ENCODE measurements at places on chromosomes 11 and 22.

- peak; percentile 63 for DNase-seq
Measured at GRCh38 chr11:33808228-33808828, 34.0 kb upstream of the FBXO3 start.

DNA sequence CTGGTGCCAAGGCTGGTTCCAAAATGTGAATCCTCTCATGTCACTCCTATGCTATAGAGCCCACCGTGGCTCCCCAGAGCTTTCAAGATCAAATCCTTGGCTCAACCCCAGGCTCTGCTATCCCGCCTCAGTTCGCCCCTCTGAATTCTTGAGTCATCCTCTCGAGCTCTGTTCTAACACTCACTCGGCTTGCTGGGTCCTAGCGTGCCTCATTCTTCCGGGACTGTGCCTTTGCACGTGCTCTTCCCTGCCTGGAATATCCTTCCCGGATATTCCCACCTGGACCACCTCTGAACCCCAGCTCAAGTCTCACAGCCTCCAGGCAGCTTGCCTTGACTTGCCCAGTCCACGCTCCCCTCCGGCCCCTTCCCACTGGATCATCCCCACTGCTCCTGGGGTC, 13.0 kb downstream of the KCTD17 start:
- no peak for DNase-seq

DNA sequence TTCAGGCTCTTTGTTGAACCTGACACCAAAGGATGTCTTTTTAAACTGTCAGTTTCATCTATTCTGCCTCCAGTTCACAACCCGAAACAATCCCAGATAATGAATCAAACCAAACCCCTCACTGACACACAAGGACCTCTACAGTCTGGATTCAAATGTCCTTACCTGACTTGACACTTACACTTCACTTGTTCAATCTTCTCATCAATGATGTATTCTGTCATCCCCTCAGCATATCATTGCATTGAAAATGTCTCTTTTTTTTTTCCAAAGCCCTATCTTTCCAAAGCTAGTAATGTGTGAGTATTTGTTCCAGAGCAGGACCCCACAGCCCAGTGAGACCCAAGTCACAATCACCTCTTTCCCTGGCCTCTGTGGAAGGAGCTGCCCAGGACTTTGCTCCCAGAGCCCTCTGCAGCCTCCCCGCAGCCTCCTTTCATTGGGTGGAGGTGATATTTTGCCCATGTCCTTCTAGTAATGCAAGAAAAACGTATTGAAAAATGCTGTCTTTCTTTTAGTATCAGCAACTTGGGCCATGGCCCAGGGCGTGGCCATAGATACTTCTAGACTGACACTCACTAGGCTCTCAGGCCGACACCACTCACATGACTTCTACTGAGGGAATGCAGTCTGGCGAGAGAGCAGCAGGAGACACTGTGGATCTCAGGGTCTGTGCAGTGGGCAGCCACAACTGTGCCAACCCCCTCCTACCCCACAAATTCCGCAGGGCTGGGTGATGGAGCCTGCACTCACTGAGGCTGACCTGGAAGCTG, 18.2 kb downstream of the RFPL3 start:
- no peak for DNase-seq

- no peak for DNase-seq
Measured at GRCh38 chr22:32717337-32718240, 83.9 kb upstream of the TIMP3 start.

- no peak for DNase-seq
Measured at GRCh38 chr11:44116234-44116830, 20.9 kb downstream of the EXT2 start.

Data from stimulated activated CD4-positive, alpha-beta T cell treated with anti-CD3 and anti-CD28 coated beads, Interleukin-1b, Interleukin-23, amount 100 ng/mL, for 1 hour (primary cell).